Left lobe of liver (tissue), 2 donors: ENCODE measurements at places on chromosomes 3 and 15. TPM values are rescaled to one million over a fixed set of nuclear protein-coding genes. Genes with fewer than 3 reads are reported as not detected.

The RUBCN gene
- 7.5 TPM for total RNA-seq

The CCDC9B gene
- total RNA-seq, result 16.6 TPM

DNA sequence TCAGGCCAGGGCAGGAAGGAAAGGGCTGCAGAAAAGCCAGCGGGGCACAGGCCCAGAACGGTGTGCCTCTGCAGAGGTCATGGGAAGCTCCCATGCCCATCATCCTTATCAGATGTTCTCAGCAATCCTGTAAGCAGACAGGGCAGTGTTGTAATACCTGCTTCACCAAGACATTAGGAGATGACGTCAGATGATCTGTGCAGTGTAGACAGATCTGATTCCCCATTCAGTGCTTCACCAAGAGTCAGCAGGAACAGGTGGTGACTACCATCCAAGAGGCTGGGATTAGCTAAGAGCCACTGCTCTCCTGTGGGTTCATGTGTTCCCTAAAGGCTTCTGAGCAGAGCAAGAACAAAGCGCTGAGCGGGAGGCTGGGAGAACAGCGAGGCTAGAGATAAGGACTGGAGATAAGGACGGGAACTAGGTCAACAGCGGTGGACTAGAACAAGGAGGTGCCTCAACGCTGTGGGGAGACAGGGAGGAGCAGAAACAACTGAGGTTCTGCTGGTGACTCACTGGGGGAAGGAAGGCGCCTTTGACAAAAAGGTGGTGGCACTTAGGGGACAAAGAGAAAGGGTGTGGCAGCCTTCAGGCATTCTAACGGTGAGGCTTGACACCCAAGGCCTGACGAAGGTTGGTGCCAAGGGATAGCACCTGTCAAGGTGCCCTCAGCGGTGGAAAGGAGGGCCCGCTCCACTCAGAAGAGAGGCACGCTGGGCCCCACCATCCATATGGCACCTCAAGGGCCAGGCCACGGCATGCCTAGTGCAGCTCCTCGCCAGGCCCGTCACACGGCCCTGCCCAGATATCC is 28.4 kb downstream of the CCDC12 start:
- DNase-seq, result peak; percentile 64

DNA sequence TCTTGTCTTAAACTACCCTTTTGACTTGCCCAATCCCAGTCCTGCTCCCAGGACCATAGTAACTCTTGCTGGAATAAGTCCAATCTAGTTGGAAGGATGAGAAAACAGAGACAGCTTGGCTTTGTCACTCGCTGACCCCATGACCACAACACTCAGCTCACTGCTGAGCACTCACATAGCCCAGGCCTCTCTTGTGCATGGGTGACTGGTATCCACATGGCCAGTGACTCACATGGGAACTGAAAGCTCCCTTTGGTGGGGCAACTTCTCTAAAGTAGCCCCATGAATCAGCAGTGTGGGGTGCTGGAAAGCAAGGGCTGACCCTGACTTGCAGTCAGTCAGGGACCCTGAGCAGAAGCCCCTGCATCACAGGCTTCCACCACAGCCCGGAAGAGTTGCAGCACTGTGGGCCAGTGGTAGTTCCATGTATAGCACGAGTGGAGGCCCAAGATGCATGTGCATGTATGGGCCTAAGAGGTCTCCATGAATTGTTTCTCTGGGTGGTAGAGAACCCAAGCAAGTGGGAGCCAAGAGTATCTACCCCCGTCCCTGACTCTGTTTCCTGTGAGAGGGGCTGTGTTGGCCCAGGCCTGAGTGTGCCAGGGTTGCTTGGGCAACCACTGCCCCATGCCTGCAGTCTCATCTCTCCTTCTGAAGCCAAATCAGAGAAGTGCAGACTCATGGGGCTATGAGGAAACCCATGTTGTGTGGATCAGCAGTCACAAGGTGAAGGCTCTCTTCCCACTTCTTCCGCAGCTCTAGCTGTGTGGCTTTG is 62.1 kb upstream of the XCR1 start:
- no peak for DNase-seq

DNA sequence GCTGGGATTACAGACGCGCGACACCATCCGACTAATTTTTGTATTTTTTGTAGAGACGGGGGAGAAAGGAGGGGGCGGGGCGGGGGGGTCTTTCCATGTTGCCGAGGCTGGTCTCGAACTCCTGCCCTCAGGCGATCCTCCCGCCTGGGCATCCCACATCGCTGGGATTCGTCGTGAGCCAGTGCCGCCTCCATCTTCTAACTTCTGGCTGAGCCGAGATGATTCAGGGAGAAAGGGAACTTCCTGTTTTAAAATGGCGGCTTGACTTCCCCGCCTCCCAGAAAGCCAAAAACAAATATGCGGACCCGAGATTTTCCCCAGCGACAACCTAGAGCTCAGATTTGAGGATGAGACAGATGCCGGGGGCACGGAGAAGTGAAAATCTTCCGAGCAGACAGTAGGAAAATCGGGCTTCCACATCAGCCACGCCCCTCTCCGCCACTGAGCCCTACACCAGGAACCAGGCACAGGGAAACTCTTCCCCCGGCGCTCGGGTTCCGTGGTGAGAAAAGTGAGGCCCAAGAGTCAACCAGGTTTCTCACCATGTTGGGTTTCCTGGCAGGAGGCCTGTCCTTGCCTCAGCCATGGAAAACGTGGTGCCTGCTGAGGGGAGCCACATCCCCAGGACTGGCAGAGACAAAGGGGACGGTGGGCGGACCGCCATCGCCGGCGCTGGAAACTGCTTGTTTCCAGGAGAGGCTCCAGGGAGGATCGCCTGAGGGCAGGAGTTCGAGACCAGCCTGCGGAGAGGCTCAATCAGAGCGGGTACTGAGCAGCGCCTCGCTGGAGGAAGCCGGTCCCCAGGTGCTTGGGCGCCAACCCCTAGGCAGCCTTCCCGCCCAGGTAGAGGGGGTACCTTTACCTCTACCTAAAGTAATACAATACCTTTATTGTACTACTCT is 18.7 kb downstream of the CHST14 start:
- DNase-seq, result no peak

- DNase-seq, result no peak
Measured at GRCh38 chr15:60299452-60300047, 98.2 kb downstream of the ANXA2 start.
